ENCODE measurements at places on chromosomes 4 and X.

GRCh38 chr4:169246957-169247396, 23.8 kb downstream of the SH3RF1 start:
- DNase-seq = no peak

- peak; percentile 0 for DNase-seq
Observed at GRCh38 chrX:115284877-115285276, 4.6 kb upstream of the LUZP4 start.

DNA sequence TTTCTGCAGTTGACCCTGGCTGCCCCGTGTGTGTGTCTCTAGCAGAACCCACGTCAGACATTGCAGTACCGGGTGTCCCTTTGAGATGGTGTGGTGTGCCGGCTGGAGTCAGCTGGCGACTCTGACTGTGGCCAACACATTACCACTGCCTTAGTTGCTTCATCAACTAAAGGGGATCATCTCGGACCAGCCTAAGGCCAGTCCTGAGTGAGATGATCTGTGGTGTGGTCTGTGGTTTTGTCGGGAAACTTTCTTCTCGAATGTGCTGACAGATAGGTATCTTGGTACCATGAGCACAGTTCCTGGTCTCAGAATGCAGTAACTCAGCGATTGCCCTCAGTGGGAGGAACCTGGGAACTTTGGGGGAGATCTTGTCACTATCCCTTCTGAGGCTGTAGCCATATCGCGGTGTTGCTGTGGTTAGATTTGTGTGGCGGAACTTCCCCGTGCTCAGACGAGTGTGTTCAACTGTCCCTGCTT, 15.8 kb downstream of the TBC1D14 start:
- DNase-seq = no peak

DNA sequence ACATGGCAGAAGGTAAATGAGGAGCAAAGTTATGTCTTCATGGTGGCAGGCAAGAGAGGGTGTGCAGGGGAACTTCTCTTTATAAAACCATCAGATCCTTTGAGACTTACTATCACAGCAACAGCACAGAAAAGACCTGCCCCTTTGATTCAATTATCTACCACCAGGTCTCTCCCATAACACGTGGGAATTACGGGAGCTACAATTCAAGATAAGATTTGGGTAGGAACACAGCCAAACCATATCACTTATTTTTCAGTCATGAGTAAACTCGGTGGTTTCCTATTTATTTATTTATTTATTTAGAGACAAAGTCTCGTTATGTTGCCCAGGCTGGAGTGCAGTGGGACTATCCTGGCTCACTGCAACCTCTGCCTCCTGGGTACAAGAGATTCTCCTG, 22.1 kb downstream of the CXCL1 start:
- no peak for DNase-seq

Data from hindlimb muscle (tissue), 1 donor.